ENCODE measurements at places on chromosomes 5 and 9.
A peak's percentile ranks its signal among the peaks of the same experiment; 100 is the strongest.

GRCh38 chr9:133950629-133951111 lies 41.5 kb downstream of the VAV2 start:
- DNase-seq = no peak

GRCh38 chr9:93577078-93577974 lies 942 bp downstream of the PHF2 start:
- DNase-seq = no peak

- DNase-seq = no peak
Measured at GRCh38 chr5:157323107-157323706, 57.3 kb downstream of the CYFIP2 start.

- DNase-seq = no peak
Measured at GRCh38 chr9:34759432-34760134, 49.6 kb upstream of the CCL21 start.

GRCh38 chr5:97427235-97427634 lies 244.2 kb upstream of the RIOK2 start:
- no peak for DNase-seq

GRCh38 chr5:178941361-178941760 lies 363 bp downstream of the ZNF454 start:
- no peak for DNase-seq

GRCh38 chr9:113395000-113395861 lies 5.9 kb downstream of the ALAD start:
- DNase-seq = no peak

- DNase-seq = no peak
Measured at GRCh38 chr5:16776611-16777251, 159.4 kb downstream of the MYO10 start.

DNA sequence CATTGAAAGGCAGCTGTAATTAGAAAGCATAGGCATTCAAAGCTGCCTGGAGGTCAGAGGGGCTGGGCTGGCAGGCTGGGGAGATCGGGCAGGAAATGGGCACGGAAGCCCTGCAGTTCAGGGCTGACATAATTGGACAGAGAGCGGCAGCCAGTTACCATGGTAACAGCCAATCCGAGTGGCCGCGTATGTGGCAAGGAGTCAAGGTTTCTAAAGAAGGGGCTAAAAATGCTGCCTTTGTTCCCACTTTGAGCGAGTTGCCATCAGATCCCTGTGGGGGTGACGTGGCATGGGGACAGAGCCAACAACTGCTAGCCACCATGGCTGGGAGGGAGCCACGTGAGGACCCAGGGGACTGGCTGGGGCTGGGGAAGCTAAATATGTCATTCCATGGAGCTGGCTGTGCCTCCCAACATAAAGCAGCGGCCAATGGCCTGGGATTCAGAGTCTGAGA lies 44.7 kb upstream of the NDFIP1 start:
- no peak for DNase-seq

DNA sequence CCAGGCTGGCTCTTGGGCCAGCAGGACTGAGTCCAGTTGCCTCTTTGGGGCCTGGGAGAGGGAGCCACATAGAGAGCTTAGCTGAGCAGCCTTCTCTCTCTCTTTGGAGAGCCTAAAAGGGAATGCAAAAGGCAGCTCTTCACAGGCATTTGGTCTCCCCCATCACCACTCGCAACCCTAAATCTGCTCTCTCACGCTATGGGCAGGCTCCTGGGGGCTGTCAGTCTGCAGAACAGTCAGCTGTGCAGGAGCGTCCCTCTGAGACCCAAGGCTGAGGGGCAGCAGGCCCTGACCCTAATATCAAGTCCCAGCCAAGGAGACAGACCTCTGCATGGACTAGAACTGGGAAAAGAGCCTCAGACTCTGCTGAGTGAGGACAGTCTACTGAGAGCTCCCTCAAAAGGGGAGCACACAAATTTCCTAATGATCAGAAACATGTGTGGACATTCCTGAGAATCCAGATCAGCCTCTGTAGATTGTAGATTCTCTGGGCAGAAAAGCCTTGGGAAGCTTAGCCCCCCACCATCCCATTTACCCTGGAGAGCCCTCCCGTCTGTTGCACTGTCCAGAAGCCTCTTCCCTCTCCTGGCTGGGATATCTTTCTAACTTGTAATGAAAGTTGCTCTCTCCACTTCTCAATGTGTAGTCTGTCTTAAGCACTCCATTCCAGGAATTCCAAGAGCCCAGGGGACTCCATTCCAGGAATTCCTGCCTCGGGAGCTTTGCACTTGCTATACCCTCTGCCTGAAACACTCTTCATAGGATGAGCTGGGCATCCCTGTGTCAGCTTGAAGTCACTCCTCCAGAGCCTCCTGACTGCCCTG lies 79.4 kb downstream of the FAM114A2 start:
- DNase-seq = no peak

GRCh38 chr9:26754509-26755164 lies 138.0 kb downstream of the CAAP1 start:
- DNase-seq = no peak

DNA sequence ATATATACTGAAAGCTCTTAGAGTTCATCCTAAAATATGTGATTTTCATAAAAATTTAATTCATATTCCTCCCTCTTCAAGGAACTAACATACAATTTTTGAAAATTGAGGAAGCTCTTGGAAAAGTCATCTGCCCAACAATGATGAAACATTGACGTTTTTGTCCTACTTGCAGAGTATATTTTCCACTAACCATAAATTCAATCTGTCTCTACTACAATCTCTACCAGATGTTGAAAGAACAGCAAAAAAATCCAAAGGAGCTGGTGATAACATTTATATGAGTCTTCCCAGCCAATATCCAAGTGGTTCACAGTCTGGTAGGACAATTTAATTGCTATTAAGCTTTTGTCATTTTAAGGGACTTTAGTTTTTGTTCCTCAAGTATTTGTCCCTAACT lies 81.1 kb upstream of the NR3C1 start:
- DNase-seq = no peak

DNA sequence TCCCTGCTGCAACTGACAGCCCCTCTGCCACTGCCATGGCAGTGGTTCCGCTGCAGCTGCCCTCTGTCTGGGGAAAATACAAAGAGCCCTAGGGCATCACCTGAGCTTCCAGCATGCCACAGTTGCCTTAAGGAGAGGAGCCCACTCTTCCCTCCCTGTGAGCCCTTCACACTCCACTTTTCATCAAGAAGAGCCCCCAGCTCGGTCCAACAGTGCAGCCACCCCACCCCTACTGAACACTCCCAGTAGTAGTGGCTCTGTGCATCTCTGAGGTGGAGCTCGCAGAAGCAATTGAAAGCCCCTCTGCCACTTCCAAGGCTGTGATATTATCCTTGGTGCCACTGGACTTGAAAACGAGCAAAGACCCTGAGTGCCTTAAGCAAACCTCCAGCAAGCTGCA lies 696.8 kb upstream of the COX7C start:
- no peak for DNase-seq

- no peak for DNase-seq
Measured at GRCh38 chr5:92560698-92561401, 1020.2 kb downstream of the NR2F1-AS1 start.

DNA sequence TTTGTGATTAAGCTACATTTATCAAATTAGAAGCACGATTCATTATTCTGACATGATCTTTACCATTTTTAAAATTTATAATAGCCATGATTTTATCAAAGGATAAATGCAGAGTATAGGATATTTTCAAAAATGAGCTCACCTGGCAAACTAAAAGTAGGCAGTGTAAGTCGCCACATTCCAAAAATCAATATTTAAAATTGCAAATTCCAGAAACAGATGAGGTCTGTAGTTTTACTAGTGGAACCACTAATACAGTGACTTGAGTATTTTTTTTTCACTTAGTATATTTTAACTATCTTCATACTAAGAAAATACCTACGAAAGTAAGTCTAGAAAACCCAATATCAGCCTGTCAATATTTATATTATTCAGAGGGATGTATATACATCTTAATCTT lies 164.2 kb downstream of the PDE4D start:
- no peak for DNase-seq

DNA sequence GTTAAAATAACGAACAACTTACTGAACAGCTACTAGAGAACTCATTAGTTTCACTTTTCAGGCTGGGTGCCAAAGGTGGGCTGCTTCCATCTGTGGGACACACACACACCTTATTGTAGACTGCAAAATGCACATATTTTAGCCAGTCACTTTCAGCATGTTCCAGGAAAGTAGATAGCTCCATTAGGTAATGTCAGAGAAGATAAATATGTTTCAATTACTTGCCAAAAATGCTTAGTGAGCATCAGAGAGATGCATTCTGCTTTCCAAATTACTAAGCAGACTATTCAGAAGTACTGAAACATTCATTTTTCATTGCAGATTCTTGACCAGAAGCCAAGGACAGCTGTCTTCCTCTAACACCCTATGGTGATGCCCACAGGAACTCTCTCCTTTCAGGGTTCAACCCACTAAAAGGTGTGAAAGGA lies 56.2 kb upstream of the APC start:
- DNase-seq = no peak

GRCh38 chr5:160119905-160120266 lies 636 bp upstream of the PWWP2A start:
- no peak for DNase-seq

- DNase-seq = no peak
Measured at GRCh38 chr9:1454616-1455347, 404.6 kb downstream of the DMRT2 start.

- no peak for DNase-seq
Measured at GRCh38 chr5:116848954-116849581, 274.4 kb upstream of the SEMA6A start.

GRCh38 chr5:97915106-97915505 lies 732.1 kb upstream of the RIOK2 start:
- no peak for DNase-seq

- no peak for DNase-seq
Measured at GRCh38 chr9:8555762-8556500, 756.4 kb upstream of the DMAC1 start.

GRCh38 chr5:145244788-145245187 lies 590.4 kb downstream of the PRELID2 start:
- no peak for DNase-seq

GRCh38 chr9:70040376-70040903 lies 3.2 kb upstream of the MAMDC2 start:
- no peak for DNase-seq

- no peak for DNase-seq
Measured at GRCh38 chr5:131299465-131299864, 35.6 kb downstream of the CDC42SE2 start.

GRCh38 chr9:125145425-125145824 lies 2.1 kb upstream of the SCAI start:
- DNase-seq = peak; percentile 17

GRCh38 chr9:137025517-137025966 lies 2.5 kb downstream of the ABCA2 start:
- DNase-seq = no peak

DNA sequence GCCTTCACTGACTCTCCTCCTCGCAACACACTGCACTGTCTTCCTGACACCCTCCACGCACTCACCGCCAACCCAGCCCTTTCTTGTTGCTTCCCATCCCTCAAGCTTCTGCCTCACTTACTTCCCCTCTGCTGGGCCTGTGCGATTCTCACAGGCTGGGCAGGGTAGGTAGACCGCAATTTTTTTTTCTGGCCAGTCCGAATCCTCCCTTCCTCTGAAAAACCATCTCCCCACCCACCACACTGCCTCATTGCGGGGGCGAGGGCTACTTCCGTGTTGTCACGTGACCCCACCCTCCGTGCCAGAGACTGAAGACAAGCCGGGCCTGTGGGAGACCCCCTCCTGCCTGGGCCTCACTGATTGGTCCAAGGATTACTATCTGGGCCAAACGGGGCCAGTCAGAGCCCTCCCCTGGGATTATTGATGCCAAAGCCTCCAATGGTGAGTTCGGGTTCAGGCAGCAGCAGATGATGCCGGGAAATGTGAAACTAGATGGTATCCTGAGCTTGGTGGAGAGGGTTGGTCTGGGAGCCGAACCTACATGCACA lies 73.1 kb downstream of the STK10 start:
- peak; percentile 97 for DNase-seq

DNA sequence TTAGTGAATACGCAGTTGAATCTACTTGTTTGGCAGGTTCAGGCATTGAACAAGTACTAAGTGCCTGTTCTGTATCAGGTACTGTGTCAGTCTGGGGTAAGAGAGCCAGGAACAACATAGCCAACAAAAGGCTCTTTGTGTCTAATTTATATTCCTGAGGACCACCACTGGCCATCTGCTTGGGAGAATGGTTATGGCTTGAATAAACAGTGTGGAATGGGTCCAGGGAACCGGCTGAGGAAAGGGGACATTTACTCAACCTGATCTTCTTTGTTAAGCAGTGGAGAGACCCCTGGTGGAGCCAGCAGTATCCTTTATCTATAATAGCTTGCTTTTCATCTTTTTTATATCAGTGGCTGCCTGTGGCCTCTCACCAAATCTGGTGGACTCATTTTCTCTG lies 38.6 kb downstream of the EXOSC2 start:
- DNase-seq = no peak

DNA sequence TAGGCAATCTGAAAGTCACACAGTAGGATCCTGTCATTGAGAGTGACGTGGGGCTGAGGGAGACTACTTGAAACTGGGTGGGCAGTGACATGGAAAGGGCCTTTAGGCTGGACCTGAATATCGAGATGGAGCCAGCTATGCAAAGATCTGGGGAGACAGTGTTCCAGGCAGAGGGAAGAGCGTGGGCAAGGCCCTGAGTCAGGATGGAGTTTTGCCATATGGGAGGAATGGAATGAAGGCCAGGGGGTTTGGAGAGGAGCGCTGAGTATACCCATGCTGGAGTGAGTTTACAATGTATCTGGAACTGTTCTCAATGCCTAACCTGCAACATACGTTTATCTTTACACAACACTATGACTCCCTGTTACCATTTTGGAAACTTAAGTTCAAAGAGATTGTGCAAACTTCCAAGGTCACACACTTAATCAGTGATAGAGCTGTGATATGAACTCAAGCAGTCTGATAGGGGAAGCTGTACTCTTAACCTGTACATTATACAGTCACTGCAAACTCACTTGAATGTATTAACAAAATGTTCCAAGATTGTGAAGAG lies 33.5 kb downstream of the INSYN2B start:
- no peak for DNase-seq

GRCh38 chr5:95130941-95131340 lies 154.0 kb downstream of the MCTP1 start:
- no peak for DNase-seq

- DNase-seq = no peak
Measured at GRCh38 chr9:135901031-135901758, 6.2 kb downstream of the CAMSAP1 start.

GRCh38 chr9:738209-738915 lies 103.1 kb upstream of the DMRT1 start:
- no peak for DNase-seq

- no peak for DNase-seq
Measured at GRCh38 chr9:83432877-83433550, 105.2 kb downstream of the FRMD3 start.

DNA sequence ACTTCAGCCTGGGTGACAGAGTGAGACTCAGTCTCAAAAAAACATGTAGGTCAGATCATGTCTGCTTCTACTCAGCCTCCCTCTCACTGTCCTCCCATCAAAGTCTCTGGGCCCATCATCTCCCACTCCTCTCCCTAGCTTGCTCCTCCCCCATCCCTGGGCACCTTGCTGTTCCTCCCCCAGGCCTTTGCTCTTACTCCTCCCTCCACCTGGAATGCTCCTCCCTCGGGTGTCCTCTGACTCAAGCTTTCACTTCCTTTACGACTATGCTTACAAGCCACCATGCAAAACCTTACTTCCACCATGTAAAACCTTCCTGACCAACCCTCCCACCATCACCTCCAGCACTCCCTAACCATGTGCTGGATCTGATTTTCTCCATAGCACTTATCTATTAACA lies 51.5 kb downstream of the MTMR12 start:
- DNase-seq = no peak
